Mesothelial cell of epicardium (in vitro differentiated cells): ENCODE measurements at places on chromosomes 2 and 18. TPM values are rescaled to one million over a fixed set of nuclear protein-coding genes. Genes with fewer than 3 reads are reported as not detected.

PCGF1 gene
- total RNA-seq = 17.0 to 23.0 TPM (median 20.3 TPM) in 3 replicates

PKDCC gene
- 112 to 131 TPM (median 123 TPM) in 3 replicates for total RNA-seq

ALPG gene
- total RNA-seq = not detected in 3 replicates

CRYGD gene
- total RNA-seq = not detected in 3 replicates

CIAO1 gene
- total RNA-seq = 73.8 to 74.6 TPM (median 74.2 TPM) in 3 replicates

FOXD4L1 gene
- 0.16 to 0.50 TPM (median 0.49 TPM) in 3 replicates for total RNA-seq

RASGRP3 gene
- 0.58 to 0.75 TPM (median 0.66 TPM) in 3 replicates for total RNA-seq

LYPD6 gene
- 16.2 to 17.4 TPM (median 16.6 TPM) in 3 replicates for total RNA-seq

ATG9A gene
- total RNA-seq = 39.3 to 40.8 TPM (median 40.6 TPM) in 3 replicates

ARHGAP25 gene
- total RNA-seq = 1.2 to 1.4 TPM (median 1.3 TPM) in 3 replicates

RNF25 gene
- total RNA-seq = 21.6 to 26.5 TPM (median 21.8 TPM) in 3 replicates

POTEF gene
- total RNA-seq = 49.5 to 55.5 TPM (median 53.3 TPM) in 3 replicates
